ENCODE measurements at places on chromosomes 13 and 19.
A peak's percentile ranks its signal among the peaks of the same experiment; 100 is the strongest.

DNA sequence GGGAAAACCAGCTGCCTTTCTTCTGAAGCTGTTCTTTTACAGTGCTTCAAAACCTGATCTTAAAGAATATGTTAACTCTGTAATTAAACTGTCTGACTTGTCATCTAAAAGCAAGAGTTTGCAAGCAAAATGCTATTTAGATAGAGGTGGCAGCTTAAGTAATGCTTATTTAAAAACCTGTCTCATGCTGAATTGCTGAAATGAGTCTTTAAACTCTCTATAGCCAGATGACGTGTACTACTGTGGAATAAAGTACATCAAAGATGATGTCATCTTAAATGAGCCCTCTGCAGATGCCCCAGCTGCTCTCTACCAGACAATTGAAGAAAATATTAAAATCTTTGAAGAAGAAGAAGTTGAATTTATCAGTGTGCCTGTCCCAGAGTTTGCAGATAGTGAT lies 22.9 kb downstream of the ITM2B start:
- no peak for DNase-seq

- no peak for DNase-seq
Observed at GRCh38 chr13:98014766-98015165, 61.3 kb downstream of the IPO5 start.

DNA sequence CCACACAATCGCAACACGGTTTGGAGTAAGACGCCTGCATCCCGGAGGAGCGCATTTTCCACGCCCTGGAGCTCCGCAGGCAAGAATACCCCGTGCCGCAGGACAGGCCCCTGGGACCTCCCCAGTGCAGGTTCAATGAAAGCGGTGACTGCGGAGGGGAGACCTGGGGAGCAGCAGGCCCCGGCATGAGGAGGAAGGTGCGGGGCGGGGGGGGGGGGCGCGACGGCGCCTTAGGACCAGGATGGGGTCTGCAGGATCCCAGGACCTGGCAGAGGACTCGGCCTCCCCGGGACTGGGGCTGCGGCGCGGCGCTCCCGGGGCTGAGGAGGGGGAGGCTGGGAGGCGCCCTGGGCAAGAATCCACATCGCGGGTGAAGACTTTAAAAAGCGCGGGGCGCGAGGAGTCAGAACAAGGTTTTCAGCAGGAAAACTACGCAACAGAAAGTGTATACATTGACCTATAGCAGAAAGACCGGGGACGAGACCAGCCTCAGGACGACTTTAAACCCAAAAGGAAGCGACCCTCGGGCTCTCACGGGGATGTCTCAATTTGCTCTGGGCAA lies 432 bp downstream of the ZNF611 start:
- DNase-seq: peak; percentile 11

- no peak for DNase-seq
Observed at GRCh38 chr13:36992362-36992761, 6.8 kb downstream of the ALG5 start.

GRCh38 chr19:8045872-8046568 lies 6.5 kb upstream of the CCL25 start:
- no peak for DNase-seq

- no peak for DNase-seq
Observed at GRCh38 chr13:45122941-45123340, 2.6 kb downstream of the GTF2F2 start.

GRCh38 chr13:101903890-101904289 lies 451.4 kb downstream of the ITGBL1 start:
- DNase-seq: no peak

DNA sequence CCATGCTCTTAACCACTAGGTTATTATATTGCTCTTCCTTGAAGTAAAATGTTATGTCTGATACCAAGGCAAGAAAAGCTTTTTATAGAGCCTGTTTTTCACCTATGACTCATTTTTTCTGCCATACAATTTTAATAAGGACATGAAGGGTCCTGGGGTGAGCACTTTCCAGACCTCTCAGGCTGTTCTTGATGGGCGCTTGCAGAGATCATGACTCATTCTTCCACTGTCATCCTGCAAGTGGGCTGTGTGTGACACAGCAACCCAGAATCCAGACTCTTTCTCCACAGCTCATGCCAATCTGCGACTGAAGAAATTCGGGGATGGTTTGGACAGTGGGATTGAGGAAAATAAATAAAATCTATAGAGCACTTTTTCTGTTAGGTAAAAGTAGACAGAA lies 506.7 kb upstream of the NBEA start:
- no peak for DNase-seq

- DNase-seq: no peak
Observed at GRCh38 chr13:76638181-76638580, 248.0 kb downstream of the KCTD12 start.

GRCh38 chr13:95226932-95227695 lies 74.1 kb downstream of the ABCC4 start:
- DNase-seq: peak; percentile 88

DNA sequence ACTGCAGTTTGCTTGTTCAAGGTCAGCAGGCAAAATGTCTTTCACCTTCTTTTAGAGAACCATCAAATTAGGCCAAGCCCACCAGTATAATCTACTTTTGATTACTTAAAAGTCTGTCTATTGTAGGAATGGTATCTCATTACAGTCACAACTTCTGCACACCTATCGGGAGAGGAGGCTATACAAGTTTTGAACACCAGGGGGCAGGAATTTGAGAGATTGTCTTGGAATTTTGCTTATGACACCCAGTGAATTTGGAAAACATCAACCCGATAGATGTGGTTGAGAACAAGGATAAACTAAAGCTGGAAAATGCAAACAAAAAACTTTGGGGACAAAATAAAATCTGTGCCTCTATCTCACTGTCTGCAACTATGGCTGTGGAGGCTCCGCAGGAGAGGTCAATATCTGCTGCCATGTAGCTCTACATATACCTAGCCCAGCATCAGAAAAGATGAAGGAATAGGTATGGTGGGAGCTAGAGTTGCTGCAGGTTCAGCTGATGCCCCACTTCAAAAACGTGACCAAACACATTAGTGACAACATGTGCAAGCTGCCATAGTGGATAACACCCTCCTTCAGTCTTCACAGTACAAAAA lies 1299.2 kb upstream of the SPRY2 start:
- DNase-seq: no peak

- no peak for DNase-seq
Observed at GRCh38 chr19:48454150-48454730, 1.1 kb upstream of the KCNJ14 start.

DNA sequence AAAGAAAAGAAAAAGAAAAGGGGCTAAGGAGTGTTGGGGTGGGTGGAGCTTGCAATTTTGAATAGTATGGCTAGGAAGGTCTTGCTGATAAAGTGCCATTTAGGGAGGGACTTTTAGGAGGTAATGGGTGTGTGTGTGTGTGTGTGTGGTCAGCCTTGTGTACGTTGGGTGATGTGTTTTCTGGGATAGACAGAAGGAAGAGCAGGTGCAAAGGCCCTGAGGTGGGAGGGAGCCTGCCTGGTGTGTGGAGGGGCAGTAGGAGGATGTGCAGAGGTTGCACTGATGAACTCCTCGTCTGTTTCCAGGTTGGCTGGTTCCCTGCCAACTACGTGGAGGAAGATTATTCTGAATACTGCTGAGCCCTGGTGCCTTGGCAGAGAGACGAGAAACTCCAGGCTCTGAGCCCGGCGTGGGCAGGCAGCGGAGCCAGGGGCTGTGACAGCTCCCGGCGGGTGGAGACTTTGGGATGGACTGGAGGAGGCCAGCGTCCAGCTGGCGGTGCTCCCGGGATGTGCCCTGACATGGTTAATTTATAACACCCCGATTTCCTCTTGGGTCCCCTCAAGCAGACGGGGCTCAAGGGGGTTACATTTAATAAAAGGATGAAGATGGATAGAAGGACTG lies 30.5 kb upstream of the ADGRE1 start:
- no peak for DNase-seq

- DNase-seq: no peak
Observed at GRCh38 chr13:112819111-112819510, 129.3 kb downstream of the ATP11A start.

GRCh38 chr19:18097217-18097992 lies at the start of gene MAST3:
MAST3 (plus strand) TSS chr19:18097778; CDS start chr19:18097793, 15 bp downstream.
- DNase-seq: peak; percentile 95

Measured in suppressor macrophage treated with lipopolysaccharide for 4 hours (primary cell).